ENCODE measurements at places on chromosomes 6 and 20.

DNA sequence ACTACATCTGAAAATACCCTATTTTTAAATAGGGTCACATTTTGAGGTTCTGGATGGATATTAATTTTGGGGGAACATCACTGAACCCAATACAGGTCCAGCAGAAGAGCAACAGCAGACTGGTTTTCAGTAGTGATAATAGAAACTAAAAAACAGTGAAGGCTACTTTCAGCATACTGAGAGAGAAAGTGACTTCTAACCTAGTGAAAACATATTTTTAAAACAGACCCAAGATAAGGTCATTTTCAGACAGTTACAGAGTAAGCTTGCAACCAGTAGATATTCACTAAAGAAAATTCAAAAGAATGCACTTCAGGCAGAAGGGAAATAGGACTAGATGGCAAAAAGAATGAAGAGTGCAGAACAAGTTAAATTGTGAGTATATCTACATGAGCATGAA lies 42.0 kb upstream of the TMEM244 start:
- DNase-seq, result no peak

DNA sequence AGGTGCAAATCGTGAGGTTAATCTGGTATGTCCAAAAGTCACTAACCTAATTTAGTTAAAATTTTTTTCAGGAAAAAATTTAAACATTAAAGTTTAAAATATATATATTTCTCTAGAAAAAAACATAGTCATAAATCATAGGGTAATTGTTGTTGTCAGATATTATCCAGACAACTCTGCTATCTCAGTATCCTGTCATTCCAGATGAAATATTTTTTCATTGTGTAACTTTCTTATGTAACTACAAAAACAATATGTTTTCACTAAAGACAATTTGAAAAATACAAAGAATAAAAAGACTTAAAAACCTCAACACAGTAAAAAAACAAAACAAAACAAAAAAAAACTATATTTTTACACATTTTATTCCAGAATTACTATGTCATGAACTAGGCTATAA lies 57.6 kb downstream of the TENT5A start:
- DNase-seq, result peak; percentile 5

- no peak for DNase-seq
Observed at GRCh38 chr20:13041574-13042457, 33.0 kb downstream of the SPTLC3 start.

DNA sequence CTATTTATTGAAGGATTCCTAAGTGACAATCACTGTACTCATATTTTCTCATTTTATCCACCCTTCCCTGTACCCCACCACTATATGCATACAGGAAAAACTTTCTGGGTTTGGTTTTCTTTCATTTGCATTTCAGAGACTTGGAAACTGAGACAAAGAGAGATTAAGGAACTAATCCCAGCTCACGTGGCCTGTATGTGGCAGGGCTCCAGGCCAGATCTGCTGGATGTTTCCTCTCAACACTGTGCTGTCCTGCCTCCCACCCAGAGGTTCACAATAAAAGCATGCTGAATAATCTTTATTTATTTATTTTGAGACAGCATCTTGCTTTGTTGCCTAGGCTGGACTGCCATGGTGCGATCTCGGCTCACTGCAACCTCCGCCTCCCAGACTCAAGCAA lies 50.2 kb downstream of the CEP162 start:
- DNase-seq, result no peak

GRCh38 chr6:90695316-90695715 lies 108.4 kb upstream of the MAP3K7 start:
- peak; percentile 60 for DNase-seq
